Ammon's horn (tissue), 1 donor: ENCODE measurements at places on chromosomes 6 and 20.

- DNase-seq, result no peak
These were observed 39.7 kb upstream of the EMILIN3 start for GRCh38 chr20:41406353-41406752.

DNA sequence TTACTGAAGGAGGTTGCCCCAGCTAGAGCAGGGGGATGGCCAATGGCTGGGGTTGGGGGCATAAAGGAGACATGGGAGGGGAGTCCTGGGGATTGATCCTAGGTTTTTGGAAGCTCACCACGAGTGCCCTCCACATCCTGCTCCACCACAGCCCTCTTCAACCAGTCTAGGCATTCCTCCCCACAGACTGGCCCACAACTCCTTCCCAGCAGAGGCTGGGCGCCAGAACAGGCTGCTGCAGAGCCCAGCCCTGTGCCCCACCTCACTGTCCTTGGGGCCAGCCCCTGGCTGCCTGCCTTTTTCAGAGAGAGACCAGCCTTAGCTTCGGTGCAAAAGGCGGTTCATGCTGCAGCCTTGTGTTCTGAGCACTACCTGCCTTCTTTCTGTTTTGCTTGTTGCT is 16.4 kb downstream of the RPP40 start:
- DNase-seq, result no peak

DNA sequence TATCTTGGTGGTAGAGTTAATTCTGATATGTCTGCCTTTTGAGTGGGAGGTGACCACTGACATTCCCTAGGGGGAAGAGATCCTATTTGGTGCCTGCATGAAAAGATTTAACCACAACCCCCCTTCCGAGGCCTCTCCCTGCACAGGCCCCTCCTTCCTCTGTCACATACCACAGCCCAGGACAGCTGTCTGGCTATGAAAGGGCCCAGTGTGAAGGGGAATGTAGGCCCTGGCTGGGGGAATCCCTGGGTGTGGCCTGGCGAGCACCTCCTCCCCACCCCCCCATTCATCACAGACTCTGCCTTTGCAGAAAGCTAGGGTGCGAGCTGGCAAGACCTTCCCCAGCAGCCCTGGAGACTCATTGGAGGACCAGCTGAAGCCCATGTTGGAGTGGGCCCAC is 27.4 kb upstream of the MAPRE1 start:
- peak; percentile 31 for DNase-seq

- DNase-seq, result no peak
These were observed 3.3 kb downstream of the RAB22A start for GRCh38 chr20:58312836-58313235.

- DNase-seq, result no peak
These were observed 6.2 kb upstream of the SLC4A11 start for GRCh38 chr20:3245156-3245555.

DNA sequence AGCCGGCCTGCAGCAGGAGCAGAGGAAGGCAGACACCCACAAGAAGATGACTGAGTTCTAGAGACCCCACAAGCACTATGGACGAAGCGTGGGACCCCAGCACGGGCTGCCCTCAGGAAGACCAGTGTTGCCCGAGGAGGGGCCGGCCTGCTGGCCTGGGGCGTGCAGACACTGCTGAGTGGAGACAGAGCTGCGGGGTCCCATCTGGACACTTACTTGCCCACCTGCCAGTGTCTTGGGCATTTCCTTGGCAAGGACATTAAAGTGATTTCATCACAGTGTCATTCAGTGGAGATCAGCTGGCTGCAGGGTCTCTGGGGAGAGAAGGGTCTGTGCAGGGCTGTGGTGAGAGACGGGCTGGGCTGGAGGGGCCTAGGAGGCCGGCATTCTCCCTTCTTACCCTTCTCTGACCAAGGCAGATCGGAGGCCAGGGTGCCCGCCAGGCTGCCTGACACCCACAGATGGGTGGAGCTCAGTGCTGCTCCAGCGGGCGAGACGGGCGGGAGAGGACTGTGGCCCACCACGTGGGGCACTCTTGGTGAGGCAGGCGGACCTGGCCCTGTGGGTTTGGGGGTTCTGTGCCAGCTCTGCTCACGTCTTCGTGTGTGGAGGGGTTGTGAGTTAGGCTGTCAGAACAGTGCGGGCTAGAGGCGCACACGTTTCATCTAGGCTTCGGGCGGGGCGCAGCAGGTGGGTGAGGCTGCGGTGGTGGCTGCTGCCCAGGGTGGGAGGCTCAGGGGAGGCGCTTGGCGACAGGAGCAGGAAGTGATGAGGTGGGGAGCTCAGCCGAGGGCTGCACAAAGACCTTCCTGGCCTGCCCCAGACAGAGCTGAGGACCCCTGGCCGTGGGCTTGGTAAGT is at the start of gene LIME1:
TSS of gene LIME1 (plus strand) at position 806 of the 860 bp plus-strand sequence. CDS start 886 bp downstream, outside the sequence.
- no peak for DNase-seq

DNA sequence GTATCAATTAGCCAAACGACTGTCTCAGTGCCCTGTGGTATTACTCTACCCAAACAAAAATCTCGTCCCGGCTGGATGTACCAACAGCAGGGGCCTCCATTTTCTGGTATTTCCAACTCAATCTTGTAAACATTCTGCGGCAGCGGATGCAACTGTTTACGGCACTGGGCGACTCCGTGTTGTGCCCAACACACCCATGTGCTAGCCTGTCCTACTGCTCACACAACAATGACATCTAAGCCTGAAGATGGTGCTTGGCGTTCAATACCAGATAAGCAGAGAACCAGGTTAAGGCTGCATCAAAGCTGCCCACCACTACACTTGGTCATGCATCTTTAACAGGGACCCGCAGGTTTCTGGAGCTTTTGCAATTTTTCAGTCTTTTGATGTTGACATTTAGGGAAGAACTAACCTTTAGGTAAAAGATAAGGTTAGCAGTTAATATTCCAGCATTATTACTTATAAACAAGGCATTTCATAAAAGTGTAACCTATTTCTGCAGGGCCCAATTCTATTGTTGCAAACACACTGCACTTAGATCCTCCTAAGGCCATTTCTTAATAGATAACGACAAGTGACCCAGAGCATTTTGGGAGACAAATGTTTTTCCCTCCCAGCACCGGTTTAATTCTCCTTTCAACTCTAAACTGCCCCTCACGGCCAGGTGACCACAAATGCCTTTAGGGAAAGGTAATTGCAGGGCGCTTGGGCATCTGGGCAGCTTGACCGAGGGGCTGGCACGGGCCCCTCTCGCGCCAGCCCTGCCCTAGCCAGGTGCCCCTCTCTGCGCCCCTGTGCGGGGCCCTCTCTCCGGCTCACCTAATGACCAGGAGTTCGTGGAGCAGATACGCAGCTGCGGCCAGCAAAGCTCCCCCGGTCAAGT is 945 bp downstream of the FAXC start:
- DNase-seq, result peak; percentile 20

- no peak for DNase-seq
These were observed 19.0 kb downstream of the YTHDF1 start for GRCh38 chr20:63196768-63197470.

- DNase-seq, result no peak
These were observed 66.8 kb downstream of the CDC40 start for GRCh38 chr6:110246900-110247546.

DNA sequence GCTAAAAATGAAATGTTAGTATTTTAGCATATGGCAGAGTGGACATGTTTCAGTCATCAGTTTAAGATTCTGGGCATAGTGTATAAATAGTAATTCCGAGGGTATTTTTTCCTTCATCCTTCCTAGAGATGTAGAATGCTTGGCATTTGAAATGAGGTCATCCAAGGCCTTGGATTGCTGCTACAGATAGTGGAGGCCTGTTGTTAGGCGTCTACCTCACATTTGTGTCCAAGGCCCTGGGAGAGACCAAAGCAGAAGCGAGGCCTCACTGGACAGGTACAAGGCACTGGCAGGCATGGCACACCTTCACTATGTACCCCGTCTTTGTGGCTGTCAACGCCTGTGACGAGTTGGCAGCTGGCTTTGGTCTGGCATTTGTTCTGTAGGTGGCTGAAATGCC is 58.0 kb downstream of the DTD1 start:
- no peak for DNase-seq

DNA sequence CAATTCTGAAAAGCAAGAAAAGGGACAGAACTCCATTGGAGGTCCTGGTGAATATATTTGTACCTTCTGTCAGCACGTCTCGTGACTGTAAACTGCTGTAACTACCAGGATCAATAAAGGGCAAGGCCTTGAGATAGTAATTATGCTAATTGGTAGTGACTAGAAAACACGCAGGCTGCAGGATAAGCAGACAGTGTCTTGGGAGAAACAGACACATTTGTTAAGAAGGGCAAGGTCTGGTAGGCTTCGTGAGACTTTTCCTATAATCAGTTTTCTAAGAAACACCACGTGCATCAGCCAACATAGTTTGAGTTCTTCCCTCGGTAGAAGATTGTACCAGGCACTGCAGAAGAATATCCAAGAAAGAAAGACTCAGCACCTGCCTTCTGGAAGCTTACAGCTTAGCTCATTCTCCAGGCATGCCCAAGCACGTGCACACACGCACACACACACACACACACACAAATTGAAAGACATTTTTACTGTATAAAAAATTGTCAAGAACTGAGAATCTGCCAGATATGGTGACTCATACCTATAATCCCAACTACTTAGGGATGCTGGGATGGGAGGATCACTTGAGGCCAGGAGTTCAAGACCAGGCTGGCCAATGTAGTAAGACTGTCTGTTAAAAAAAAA is 167.0 kb upstream of the SASH1 start:
- DNase-seq, result no peak

- DNase-seq, result no peak
These were observed 209.3 kb upstream of the CST7 start for GRCh38 chr20:24739746-24740145.

DNA sequence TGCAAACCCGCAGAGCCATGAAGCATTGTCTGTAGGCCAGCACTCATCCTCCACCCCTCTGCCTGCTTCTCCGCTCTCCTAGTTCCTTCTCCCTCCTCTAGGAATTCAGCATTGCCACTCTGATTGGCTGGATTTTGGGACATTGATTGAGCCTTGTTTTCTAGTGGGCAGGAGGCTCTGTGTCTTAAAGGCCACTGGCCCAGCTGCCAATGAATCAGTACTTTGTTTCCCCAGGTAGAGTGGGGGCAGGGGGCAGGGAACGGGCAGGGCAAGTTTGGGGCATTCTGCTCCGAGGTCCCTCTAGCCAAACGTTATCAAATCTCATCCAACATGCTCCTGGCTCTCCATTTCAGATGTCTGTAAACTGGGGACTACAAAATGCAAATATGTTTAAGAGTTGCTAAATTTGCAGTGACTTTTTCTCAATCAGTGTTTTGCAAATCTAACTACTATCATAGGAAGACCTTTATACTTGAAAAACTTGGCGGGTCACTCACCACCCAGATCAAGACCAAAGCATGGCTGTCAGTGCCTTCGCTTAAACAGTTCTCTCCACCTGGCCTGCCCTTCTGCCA is 10.4 kb upstream of the BPI start:
- no peak for DNase-seq

GRCh38 chr6:145699462-145699861 is 35.9 kb downstream of the EPM2A start:
- DNase-seq, result no peak

- DNase-seq, result no peak
These were observed 8.8 kb upstream of the FBXO30 start for GRCh38 chr6:145823328-145823944.

GRCh38 chr20:50073500-50073899 is 39.5 kb downstream of the UBE2V1 start:
- DNase-seq, result no peak

DNA sequence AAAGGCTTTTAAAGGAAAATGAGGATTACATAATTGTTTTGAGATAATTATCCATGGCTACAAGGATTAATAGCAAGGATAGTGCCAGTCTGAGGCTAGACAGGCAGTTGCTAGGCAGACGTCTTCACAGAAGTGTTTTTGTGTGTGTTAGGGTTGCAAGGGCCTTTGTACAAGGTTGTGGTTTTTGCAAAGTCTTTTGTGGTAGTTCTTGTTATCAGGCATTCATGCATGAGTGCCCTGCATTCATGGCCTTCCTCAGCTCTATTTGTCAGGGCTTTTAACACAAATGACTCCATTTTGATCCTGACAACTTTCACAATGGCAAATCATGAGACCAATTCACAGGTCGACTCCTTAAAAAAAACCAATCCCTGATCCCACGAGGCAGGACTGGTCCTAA is 68.1 kb upstream of the TXNDC5 start:
- no peak for DNase-seq

DNA sequence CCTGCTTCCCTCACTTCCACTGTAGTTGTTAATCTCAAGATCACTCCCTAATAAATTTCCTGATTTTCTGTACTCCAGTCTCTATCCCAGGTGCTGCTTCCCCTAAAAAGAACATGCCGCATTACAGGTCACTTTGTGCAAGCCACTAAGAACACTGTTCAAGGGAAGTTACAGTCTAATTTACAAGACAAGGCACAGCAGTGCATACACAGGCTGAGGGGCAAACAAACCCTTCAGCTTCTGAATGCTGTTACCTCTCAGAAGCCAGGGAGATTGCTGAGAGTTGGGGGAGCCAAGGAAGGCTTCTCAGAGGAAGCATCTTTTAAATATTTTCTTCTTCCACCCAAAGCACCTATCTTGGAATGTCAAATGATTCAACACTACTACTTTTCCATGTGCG is 445.3 kb upstream of the FLRT3 start:
- no peak for DNase-seq
